Fibroblast of skin of scalp (primary cell): ENCODE measurements at places on chromosomes 4 and X.

DNA sequence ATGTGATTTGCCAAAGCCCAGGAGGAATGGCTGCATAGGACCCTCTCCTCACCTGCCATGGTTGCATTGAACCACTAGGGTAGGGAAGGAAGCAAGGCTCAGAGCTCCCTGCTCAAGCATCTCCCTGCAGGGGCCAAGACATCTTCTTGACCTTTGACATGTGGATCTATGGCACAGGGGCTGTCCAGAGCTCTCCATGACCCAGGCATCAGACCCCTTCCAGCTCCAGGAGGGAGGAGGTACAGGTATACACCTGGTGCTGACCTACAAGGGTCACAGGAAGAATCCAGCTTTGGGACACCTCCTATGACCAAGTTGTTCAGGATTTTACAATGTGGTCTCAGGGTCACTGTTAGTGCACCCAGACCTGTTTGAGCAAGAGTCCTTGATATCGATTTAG lies 23.2 kb upstream of the ASMTL start:
- DNase-seq = no peak

- DNase-seq = peak; percentile 34
These were observed 482.9 kb downstream of the NAF1 start for GRCh38 chr4:162683659-162684370.

DNA sequence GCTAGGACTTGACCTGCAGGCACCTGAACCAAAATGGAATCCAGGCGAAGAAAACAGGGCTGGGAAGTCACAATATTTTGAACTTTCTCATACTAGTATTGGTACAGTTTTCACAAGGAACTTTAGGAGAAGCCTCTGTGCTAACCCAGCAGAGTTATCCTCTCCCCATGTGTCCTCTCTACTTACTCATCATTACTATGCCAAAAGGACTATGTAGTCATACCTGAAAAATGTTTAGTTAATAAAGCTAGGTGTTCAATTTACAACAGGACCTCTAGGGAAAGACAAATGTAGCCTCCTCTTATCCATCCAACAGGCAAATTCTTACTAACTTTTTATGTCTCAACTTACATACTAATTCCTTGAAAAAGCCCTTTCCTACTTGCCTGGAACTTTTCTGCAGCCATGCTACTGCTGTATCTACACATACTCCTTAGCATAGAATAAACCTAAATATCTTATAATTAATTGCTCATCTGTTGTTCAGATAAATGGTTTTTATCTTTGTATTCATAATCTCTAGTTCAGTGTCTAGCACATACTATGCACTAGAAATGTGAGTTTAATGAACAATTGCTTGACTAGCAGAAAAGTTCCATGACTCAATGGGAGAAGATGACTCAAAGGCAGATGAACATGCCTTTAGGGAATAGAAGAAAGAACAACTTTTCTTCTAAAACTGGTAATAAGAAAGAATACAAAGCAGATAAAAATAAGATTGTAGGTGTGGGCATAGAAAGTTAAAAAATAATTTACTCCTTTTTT lies 215.5 kb upstream of the VEGFC start:
- DNase-seq = peak; percentile 65

GRCh38 chr4:15161439-15161838 lies 159.2 kb downstream of the CPEB2 start:
- peak; percentile 40 for DNase-seq

DNA sequence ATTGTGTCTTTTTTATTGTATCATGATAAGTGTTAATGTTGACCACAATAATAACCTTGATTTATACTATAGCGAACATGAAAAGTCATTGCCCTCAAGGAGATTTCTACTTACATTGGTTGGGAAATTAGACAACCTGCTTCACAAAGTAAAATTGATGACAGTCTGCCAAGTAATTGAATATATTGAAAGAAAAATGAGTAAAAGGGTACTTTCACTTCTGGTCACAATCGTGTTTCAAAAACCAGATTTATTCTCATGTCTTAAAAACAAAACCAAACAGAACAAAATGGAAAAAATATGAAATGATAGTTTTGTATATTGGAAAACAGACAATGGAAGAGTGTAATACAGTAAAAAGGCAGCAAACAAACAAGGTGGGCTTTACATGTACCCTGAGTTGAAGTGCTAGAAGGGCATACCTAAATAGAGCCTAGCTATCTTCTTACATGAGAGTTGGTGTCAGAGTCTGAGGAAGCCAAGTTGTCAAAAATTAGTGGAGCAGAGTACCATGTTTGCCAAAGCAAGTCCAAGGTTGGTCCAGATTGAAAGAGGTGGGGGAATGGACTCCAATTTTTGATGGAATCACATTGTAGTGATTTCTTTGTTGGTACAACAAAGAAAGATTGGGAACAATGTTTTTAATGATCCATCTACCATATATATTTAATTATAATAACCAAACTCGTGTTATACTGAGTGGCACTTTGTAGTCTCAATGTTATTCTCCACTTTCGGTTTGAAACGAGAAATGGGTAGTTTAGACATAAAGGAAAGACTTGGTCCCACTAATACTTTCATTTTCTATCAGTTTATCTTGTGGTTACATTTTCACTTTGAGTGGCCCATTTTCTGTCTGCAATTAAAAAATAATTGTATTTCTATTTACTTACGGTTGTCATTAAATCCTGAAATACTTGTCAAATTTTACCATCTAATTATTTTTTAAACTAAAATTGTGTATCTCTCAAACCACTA lies 775.6 kb downstream of the STIM2 start:
- no peak for DNase-seq

DNA sequence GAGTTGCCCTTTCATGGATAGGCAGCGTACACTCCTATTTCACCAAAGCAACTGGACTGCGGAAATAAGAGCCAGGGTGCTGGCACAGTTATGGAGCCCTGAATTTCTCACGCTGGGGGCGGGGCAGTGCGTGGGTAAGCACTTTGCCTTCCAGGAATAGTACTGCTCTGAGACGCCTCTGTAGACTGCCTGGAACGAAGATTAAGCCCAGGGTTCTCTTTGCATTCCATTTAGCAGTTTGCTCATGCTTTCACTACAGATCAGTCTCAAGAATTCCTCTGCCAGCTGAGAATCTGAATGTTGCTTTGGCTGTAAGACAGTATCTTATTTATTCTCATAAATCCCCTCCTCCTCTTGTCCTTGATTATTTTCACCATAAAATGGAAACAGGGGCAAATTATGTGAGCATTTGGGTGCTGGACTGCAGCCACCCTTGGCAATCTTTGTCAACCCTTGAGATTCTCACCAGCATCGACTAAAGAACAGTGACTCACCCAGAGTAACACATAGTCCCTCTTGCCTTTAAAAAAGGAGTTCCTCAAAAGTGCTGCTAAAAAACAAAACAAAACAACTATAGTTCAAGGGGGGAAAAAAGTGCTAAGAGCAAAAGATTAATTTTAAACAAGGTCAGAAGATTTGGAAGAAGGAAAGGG lies 88.9 kb upstream of the CITED1 start:
- peak; percentile 59 for DNase-seq

DNA sequence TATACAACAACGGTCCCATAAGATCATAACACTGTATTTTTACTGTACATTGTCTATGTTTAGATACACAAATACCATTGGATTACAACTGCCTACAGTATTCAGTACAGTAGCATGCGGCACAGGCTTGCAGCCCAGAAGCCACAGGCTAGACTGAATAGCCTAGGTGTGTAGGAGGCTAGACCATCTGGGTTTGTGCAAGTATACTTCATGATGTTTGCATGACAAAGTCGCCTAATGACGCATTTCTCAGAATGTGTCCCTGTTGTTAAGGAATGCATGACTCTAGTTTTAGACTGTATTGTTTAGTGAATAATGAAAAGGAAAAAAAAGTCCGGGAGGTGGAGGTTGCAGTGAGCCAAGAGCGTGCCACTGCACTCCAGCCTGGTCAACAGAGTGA lies 56.5 kb upstream of the C4orf50 start:
- DNase-seq = no peak

- no peak for DNase-seq
These were observed 218.9 kb downstream of the HS3ST1 start for GRCh38 chr4:11209826-11210225.

- DNase-seq = peak; percentile 83
These were observed 14.4 kb upstream of the CC2D2A start for GRCh38 chr4:15455290-15455689.
